Posterior vena cava (tissue), 2 donors: ENCODE measurements at places on chromosomes 2 and 18. TPM values are rescaled to one million over a fixed set of nuclear protein-coding genes. Genes with fewer than 3 reads are reported as not detected.

- no peak for DNase-seq
Observed at GRCh38 chr2:73870084-73870483, 22.7 kb upstream of the ACTG2 start.

DNA sequence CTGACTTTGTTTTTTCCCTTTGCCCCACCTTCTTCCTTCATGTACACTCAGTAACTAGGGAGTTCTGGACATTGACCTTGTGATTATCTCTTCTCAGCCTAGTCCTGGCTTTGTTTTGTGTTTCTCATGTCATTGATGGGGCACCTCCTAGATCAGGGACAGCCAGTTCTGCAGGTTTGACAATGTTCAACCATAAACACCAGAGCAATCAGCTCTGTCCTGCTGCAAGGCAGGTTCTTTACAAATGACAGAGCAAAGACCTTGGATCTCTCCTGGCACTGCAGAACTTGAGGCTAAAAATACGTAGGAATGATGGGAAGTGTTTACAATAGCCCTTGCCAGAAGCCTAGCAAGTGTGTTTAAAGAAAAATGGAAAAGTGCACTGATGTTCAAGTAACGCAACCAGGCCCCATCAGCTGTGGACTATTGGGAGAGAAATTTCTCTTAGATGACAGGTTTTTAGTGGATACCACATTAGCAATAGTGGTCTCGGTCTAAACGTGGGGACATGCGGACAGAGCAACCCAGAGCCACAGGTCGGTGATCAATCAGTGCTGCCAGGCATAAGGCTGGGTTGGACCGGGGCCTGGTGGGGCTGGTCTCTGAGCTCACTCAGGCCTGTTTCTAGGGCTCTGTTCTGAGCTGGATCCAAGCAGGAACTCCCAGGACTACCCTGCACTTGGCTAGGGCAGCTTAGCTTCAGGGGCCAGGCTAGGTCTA lies 76.8 kb downstream of the SOWAHC start:
- peak; percentile 78 for DNase-seq

The CFC1B gene
- not detected for total RNA-seq

DNA sequence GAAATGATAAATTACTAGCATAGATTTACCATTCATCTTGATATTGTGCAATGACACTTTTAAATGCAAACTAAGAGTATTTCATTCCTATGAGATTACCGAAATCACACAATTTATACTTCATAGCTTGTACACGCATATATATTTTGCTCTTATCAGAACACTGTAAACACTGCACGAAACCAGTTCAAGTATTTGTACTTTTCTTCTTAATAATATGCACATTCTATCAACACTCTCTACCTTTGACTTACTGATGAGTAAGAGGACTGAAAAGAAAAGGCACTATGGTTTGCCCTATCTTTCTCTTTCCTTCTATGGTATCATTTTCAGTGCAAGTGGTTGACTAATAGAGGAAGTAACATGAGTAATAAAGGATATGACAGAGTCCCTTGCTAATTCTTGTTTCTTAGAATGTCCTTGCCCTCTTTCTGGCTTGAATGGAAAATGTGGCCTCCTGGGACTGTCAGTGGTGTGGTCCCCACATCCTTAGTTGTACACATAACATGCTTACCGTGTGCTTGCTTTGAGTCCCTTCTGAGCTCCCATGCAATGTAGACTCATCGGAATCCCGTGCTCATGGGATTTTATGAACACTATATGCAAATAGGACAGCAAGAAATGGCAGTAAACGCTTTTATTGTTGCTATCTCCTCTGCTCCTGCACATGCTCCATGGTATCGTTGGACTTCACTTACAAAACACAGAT lies 363.5 kb upstream of the TNP1 start:
- DNase-seq: no peak

DNA sequence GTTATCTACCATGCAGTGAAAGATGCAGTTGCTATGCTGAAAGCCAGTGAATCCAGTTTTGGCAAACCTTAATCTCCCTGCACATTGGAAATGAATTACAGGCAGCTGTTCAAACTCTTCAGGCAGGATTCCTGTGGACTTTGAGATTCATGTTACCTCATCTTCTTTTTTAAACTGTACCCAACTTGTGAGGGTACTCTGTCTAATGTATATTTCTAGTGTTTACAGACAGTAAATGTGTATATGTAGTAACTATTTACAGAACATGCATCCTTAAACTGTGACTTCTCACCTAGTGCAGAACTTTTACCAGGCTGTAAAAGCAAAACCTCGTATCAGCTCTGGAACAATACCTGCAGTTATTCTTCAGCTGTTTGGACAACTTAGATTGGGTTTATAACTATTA lies 50.9 kb downstream of the KDM3A start:
- DNase-seq: no peak

DNA sequence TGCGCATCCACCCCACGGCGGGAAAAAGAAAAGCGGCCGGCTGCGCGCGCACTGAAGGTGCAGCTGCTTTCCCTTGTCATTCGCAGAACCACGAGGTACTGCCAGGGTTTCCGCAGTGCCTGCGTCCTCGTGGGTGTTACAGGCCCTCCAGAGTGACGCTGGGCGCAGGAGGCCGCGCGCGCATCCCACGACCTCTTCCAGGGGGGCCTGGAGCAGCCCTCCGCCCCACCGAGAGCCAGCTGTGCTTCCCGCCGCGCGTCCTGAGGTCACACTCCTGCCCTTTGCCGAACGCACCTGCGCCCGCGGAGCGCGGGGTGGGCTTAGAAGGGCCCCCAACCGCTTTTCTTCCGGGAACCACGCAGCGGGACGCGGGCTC lies 378 bp upstream of the IAH1 start:
- peak; percentile 83 for DNase-seq

GRCh38 chr2:72159211-72159993 lies 11.7 kb upstream of the CYP26B1 start:
- no peak for DNase-seq

DNA sequence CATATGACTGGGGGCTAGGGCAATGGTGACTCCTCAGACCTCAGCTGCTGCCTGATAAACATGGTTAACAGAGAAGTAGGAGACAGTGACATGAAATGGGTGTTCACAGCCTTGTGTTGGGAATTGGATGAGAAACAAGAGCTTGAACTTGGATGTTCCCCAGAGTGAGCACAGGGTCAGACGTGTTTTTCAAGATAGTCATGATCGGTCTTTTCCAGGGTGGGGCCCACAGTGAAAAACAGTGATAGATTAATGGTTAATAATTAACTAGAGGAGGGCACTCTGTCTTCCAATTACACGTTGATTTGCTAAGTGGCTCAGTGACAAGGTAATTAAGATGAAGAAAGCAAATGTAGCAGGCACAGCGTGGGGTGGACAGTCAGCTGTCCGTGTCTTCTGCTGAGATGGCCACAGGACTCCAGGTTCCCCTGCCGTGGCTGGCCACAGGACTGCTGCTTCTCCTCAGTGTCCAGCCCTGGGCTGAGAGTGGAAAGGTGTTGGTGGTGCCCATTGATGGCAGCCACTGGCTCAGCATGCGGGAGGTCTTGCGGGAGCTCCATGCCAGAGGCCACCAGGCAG lies at the start of gene UGT1A3:
Gene UGT1A3, plus strand, starts transcription at position 320 of the 579 bp plus-strand sequence. Its CDS starts 85 bp downstream, at position 405.
- no peak for DNase-seq

The TRIM43B gene
- not detected for total RNA-seq

DNA sequence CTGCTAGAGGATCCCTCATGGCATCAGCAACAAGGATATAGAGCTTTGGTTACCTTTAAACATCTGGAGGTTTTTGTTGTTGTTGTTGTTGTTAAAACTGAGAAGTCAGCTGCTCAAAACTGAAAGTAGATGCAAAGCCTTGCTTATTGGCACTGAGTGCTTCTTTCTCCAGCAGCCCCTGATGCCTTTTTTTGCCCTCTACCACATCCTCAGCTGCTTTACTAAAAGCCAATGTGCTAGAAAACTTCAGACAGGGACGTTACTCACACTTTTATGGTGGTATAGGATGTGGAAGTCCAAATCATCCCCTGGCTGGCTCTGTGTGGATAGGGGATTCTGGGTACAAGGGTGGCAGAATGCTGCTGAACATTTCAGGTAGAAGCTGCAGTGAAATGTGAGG lies 78.3 kb upstream of the CHST9 start:
- DNase-seq: no peak

DNA sequence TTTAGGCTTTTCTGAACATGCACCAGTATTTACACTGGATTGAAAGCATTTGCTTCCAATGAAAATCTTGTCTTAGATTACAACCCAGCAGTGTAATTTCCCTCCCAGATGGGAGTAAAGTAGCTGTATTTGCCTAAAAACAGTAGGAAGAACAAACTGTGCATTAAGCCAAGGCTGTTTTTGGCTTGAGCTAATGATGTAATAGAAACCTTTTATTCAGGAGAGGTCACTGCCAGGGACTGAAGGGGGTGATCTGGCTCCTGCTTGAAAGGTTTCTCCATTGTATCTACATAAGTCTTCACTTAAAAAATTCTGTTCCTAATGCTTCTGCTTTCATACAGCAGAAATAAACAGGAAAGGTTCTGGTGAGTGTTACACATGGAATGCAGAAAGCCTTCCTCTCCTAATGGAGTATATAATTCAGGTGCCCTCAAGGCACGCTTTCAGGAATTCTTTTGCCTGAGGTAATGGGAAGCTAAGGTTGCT lies 74.4 kb downstream of the MEIS1 start:
- DNase-seq: no peak

GRCh38 chr2:240576436-240577205 lies 8.3 kb downstream of the RNPEPL1 start:
- no peak for DNase-seq

GRCh38 chr2:7915302-7916091 lies 766.4 kb upstream of the ID2 start:
- no peak for DNase-seq

DNA sequence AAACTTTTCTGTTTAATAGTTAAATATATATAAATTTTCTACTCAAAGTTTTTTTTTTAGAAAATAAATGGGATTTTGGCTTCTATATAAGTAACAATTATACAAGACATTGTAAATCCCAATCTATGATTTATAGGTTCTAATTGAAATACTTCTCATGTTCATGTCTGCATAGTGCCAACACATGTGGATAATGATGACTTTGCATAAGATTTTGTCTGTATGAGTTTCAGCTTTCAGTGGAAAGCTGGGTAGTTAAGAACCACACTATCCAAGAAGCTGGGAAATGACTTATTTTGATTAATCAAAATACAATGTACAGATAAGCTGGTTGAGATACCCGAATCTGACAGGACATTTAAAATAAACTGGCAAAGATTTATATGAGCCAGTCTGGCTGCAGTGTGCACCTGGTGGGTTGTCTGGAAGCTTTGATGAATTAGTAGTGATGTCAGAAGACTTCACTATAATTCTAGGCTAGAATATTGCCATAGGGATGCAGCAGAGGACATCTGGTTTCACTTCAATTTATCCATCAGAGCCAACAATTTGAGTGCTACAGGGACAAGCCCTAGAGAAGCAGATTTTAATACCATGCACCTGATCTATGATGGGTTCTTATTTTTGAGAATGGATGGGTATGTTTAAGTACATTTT lies 45.4 kb downstream of the EML6 start:
- DNase-seq: no peak

The MPP4 gene
- 0.56 TPM for total RNA-seq

The GLI2 gene
- 13.0 TPM for total RNA-seq

GRCh38 chr18:22816266-22817176 lies 116.6 kb upstream of the RBBP8 start:
- no peak for DNase-seq

DNA sequence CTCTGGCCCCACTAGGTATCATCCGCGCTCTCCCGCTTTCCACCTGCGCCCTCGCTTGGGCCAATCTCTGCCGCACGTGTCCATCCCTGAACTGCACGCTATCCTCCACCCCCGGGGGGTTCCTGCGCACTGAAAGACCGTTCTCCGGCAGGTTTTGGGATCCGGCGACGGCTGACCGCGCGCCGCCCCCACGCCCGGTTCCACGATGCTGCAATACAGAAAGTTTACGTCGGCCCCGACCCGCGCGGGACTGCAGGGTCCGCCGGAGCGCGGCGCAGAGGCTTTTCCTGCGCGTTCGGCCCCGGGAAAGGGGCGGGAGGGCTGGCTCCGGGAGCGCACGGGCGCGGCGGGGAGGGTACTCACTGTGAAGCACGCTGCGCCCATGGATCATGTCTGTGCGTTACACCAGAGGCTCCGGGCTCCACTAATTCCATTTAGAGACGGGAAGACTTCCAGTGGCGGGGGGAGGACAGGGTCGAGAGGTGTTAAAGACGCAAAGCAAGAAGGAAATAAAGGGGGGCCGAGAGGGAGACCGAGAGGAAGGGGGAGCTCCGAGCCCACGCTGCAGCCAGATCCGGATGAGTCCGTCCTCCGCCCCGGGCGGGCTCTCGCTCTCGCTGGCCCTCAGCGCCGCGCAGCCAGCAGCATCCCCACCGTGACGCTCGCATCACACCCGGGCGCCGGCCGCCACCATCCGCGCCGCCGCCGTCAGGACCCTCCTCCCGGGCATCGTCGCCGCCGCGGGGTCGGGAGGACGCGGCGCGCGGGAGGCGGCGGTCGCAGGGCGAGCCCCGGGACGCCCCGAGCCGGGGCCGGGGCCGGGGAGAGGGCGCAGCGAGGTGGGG lies 664 bp downstream of the NETO1 start:
- no peak for DNase-seq

DNA sequence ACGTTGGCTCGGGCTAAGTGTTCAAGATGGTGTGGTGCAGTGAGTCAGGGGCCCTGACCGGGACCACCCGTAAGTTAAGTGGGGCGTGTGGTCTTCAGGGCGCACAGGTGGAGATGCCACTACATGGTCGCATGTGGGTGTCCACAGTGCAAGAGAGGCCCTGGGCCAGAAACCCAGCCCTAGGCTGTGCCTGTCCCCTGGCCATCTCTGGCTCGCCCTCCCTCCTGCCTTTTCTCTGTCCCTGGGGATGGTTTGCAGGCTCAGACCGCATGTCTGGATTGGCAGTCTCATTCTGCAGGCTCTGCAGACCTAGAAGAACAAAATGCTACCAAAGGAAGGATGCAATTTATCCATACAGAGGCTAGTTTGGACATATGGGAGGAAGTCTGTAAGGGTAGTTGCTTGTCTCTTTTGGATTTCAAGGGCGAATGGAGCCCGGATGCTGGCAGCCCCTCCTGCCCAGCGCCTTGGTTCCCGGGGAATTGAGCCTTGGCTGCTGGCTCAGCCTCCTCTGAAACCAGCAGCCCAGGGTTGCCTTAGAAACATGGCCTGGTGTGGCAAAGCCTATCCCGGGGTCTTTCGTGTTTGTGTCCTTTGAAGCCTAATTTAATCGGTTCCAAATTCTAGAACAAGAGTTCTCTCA lies 417.5 kb upstream of the HS6ST1 start:
- DNase-seq: no peak

GRCh38 chr2:212938144-212938793 lies 213.1 kb downstream of the IKZF2 start:
- no peak for DNase-seq

DNA sequence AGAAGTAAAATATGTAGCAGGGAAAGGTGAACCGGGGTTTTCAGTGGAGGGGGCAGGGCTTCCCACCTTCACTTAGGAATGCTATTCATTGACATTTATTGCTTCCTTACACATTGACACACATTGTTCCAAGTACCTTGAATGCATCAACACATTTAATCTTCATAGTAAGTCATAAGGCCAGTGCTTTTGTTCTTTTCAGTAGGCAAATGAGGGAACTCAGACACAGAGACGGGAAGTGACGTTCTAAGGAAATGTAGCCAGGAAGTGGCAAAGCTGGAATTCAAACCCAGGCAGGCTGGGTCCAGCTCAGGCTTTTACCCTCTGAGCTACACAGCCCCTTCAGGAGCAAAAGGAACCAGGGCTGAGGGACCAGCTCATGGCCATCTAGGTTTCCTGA lies 20.7 kb downstream of the BMP10 start:
- DNase-seq: no peak
